Stimulated activated CD8-positive, alpha-beta memory T cell treated with anti-CD3 and anti-CD28 coated beads, Interleukin-7, amount 100 ng/mL, for 4 hours (primary cell): ENCODE measurements at places on chromosomes 4 and X.

- DNase-seq, result no peak
Measured at GRCh38 chrX:70527610-70528345, 83.1 kb downstream of the DLG3 start.

GRCh38 chr4:109302361-109303139 lies at the start of gene COL25A1:
COL25A1 (minus strand) TSS chr4:109302658.
- DNase-seq, result peak; percentile 26

DNA sequence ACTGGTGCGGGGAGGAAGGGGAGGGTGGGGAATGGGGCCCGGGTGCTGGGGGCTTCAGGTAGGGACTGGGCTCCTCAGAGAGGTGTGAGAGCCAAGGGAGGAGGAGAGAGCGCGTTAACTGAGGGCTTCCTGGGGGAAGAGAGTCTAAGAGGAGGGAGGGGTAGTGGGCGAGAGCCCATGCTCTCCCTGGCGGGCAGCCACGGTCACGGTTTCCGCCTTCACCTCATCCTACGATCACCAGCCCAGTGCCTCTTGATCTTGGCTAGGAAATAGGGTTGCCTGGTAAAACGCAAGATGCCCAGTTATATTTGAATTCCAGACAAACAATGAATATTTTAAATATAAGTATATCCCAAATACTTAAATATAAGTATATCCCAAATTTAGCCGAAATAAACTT lies 60.8 kb upstream of the GRPEL1 start:
- DNase-seq, result no peak

DNA sequence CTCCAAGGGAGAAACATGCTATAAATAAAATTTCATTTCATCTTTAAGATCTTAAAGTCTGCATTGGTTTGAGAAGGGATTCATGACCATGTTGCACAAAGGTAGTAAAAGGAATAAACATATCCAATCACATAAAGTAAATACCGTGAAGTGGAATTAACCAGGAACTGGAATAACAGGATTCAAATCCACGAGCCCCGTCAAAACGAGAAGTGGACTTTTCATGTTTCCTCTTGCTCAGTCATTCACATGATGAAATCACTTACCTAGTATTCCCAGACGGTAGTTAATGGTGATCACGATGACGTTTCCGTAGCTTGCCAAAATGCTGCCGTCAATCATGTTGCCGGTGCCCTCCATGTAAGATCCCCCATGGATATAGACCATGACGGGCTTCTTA lies 199.7 kb downstream of the NLGN4X start:
- DNase-seq, result no peak

GRCh38 chr4:106493086-106493485 lies 124.5 kb upstream of the GIMD1 start:
- DNase-seq, result no peak

DNA sequence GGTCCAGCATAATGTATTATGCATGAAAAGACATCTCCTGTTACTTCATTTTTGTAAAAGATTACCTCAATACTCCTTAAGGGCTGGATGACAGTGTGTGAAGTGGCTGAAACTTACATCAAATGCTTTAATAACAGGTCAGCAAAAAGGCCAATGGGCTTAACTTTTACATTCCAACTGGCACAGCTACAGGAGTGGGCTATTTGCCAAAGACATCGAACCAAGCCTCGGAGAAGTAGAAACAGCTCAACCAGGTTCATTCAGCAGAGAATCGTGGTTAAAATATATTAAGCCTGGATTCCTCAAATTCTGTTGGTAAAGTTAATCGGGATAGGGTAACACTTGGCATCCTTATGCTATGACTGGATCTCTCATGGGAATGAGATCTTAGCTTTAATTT lies 639.7 kb downstream of the TRIML1 start:
- no peak for DNase-seq

- peak; percentile 41 for DNase-seq
Measured at GRCh38 chr4:128574706-128575105, 234.8 kb upstream of the JADE1 start.

GRCh38 chrX:142214081-142214480 lies 9.0 kb upstream of the MAGEC2 start:
- no peak for DNase-seq

DNA sequence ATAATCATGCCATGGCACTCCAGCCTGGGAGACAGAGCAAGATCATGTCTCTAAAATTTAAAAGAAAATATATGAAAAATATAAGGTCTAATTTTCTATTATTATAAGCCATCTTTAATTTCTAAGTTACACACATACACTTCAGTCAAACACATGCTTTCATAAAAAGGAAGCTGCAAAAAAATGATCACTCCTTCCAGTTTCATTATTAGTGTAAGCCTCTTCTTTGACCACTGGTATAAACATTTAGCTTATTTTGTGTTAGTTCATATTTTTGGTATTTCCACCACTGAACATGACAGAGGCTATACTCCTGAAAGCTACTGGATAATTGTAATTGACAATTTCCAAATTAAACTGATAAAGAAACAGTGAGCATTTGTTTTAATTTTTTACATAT lies 163.3 kb upstream of the USP38 start:
- DNase-seq, result no peak

DNA sequence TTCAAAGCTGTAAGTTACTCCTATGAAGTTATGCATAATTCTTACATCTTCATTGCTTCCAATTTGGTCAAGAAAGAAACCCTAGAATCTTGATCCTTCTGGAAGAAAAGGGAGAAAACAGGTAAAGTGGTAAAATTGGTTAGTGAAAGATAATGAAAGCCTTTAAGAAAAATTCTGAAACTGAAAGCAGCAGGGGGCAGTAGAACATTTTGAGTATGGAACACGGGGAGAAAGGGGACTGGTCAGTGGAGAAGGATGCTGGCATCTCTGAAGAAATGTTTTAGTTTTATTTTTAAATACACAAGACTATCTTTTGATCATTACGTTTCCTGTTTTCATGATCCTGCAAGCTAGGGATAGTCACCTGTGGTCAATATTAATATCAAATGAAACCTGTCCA lies 54.3 kb downstream of the SLIT2 start:
- DNase-seq, result no peak

GRCh38 chrX:148580016-148580415 lies 79.6 kb downstream of the AFF2 start:
- no peak for DNase-seq

DNA sequence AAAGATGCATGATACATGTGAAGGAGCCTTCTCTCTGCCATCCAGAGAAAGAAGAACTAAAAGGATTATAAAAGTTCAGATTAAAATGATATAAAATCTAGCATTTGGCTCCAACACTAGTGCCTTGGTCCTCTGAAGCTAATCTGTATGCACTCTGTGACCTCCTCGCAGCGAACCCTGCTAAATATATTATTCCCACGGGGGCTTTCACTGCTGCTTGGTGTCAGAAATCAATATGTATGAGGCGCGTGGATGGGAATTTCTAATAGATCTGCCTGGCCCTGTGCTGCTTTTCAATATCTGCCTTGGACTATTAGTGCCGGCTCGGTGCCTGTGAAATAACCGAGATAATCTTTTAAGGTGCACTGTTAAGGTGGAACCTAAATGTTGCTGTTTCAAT lies 69.7 kb downstream of the CXXC4 start:
- no peak for DNase-seq
